ENCODE measurements at places on chromosomes 5 and 9.

GRCh38 chr5:98535901-98536300 lies 237.6 kb upstream of the RGMB start:
- no peak for DNase-seq

- no peak for DNase-seq
Observed at GRCh38 chr5:80656425-80656824, 1.6 kb upstream of the DHFR start.

GRCh38 chr5:127418974-127419682 lies 98.3 kb upstream of the PRRC1 start:
- DNase-seq = no peak

DNA sequence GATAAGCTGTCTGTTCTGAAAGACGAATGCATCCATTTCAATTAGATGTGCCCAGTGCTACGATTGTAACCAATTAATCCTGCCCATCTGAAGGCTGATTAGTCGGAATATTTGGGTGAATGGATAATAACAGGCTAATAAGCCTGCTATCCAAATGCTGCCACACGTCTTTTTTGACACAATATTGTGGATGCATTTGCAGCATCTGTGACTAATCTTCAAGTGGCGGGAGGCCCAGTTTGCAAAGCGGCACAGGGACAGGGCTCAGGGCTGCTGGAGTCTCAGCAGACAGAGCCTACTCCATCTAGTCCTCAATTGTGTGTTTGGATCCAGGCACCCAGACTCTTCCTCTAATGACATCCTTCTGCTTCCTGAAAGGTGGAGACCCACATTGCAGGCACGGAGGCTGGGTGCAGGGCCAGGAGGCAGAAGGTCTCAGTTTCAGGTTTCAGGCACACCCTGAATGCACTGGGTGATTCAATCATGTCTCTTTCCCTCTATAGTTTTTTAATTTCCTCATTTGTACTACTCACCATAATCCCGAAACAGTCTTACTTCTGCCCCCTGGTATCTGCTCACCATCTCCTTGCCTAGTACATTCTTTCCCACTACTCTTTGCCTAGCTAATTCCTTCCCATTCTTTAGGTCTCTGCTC lies 169.6 kb downstream of the ASTN2 start:
- DNase-seq = peak; percentile 89

- DNase-seq = peak; percentile 22
Observed at GRCh38 chr9:4548811-4549725, 58.8 kb downstream of the SLC1A1 start.

GRCh38 chr5:39202597-39203274 lies 16.6 kb downstream of the FYB1 start:
- DNase-seq = no peak

GRCh38 chr5:175738602-175739133 lies 80.8 kb downstream of the HRH2 start:
- no peak for DNase-seq

DNA sequence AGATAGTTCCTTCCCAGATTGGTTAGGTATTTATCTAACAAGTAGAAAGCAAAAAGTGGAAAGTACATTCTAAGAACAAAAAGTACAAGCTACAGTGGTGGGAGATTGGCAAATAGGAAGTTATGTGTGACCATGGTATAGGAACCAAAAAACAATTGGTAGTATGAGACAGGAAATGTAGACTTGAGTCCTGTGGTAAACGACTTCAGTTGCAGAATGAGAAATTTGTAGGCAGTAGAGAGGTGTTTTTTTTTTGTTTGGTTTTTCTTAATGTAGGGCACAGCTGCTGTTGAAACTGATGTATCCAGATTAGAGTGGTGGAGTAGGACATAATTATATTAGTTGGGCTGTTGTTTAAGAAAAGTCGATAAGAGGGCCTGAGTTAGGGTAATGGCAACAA lies 72.0 kb downstream of the CCNH start:
- no peak for DNase-seq

GRCh38 chr5:32511776-32512374 lies 67.3 kb upstream of the ZFR start:
- no peak for DNase-seq

DNA sequence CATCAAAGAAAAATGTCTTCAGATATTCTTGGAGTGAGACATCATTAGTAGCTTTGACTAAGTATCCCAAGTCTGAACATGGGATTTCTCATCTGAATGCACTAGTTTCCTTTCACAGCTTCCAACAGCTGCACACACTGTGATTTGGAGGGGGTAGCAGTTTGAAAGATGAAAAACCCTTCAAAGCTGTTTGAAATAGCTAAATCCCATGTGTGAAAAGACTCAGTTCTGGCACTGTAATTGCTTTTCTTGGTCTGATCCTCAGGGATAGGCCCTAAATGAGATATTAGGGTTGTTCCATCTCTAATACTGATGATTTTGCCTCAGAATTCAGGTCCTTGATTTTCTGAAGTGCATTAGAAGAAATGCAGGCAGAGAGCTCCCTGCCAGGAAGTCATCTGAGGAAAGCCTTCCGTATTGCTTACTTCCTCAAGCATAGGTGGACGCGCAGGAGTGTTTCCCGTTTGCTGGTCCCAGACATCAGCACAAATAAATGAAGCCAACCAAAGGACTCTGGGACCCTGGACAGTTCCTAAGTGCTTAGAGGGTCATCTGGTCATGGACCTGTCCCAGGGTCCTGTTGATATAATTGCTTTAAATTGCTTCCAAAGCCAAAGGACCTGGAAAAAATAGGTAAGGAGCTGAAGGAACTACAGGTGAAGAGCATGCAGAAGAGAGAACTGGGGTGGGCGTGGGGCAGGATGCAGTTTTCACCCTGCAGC lies 25.6 kb upstream of the FRMPD1 start:
- DNase-seq = no peak

DNA sequence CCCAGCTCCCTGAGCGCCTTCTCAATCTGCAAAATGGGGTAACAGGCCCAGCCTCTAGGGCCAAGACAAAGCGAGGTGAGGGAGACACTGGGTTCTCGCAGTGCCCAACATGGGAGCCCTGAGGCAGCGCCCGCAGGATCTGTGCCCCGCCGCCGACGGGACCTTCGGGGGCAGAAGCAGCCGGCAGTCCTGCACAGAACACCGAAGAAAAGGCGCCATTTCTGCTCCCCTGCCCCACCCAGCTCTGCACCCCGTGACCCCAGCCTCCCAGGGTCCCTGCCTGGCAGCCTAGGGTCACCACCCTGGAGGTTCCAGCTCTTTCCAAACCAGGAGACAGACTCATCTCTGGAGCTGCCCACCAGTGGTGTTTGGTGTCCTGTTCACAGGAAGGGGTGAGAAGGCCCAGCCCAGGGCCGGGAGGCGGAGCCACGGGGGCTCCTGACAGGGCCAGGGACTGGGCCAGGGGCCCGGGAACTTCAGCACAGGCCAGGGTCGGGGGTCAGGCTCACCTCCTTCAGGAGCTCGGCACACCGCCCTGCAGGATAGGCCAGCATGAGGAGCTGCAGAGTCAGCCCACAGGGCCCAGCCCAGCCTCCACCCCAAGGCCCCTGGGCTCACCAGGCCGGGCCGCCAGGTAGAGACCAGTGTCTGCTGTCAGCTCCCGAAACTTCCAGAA lies 3.3 kb downstream of the LCN8 start:
- no peak for DNase-seq

- DNase-seq = no peak
Observed at GRCh38 chr5:77306531-77306930, 96.1 kb downstream of the PDE8B start.

DNA sequence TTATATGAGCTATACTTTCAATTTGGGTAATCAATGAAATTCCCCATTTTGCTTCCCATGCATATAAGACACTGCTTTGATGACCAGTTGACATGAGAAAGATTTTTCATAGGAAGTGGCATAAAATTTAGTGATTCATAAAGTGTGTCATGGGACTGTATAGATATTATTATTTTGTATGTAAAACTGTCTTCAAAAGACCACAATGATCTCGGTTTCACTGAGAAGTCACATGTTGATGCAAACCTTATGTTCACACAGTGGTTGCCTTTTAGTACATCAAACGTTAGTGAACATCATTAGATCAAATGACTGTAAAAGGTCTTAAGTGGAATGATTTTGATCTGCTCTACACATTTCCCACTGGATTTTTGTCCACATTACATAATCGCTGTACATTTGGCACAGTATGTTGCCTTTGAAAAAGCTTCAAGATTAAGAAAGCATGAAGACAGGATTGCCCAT lies 349.2 kb upstream of the MEF2C start:
- DNase-seq = no peak

DNA sequence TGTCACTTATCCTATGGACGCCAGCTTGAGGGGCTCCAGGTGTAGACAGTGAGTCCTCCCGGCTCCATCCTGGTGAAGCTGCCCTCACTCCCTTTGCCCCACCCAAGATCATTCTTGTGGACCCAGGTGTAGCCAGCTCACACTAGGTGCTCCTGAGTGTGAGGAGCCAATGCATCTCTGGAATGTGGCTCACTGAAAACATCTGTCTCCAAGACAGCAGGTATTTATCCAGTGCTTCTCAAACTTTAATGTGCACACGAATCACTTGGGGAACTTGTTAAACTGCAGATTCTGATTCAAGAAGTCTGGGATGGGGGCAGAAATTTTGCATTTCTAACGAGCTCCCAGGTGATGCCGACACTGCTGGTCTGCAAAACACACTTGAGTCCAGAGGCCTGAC lies 13.5 kb upstream of the ENC1 start:
- DNase-seq = no peak

GRCh38 chr5:128228008-128228407 lies 144.4 kb downstream of the SLC12A2 start:
- DNase-seq = no peak

- DNase-seq = no peak
Observed at GRCh38 chr5:120304663-120305062, 159.4 kb upstream of the PRR16 start.

DNA sequence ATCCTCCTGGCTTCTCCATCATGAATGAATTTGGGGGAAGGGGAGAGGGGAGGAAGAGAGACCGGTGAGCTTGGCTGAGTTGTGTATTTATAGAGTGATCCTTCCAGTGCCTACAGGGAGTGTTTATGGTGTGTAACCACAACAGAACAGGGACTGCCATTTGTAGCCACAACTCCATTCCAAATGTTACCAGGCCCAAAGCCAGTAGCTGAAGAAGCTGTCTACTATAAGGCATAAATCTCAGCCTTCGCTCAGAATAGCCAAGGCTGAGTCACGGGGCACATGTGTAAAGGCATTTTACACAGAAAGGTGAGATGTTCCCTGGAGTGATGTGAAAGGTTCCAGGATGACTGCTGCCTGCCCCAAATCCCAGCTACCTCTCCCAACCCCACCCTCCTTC lies 2.5 kb downstream of the TMEM252 start:
- DNase-seq = no peak

DNA sequence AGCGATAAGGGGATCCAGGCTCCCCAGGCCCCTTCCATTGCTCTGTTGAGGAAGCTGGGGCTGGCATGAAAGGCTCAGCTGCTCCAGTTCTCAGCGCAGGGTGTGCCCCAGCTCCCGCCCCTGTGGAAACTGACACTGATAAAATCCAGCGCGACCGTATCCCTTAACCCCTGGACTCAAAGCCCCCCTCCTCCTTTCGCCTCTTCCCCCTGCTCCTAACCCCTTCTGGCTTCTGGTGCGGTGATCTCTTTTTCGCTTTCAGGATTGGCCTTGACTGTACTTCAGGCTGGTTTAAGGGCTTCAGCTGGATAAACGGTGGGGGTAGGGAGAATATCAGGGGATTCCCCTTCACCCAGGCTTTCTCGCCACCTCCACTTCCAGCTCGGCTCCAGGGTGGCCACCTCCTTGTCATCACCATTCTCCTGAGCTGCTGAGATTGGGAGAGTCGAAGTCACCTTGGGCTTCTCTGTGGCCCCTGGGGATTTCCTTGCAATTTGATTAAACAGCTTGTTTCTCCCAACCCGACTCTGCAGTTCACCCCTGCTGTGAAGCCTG lies 843 bp downstream of the BSPRY start:
- no peak for DNase-seq

GRCh38 chr9:128067645-128068385 lies at the start of gene SLC25A25:
TSS of gene SLC25A25 (plus strand) at chr9:128068232. CDS start at chr9:128068320, 88 bp downstream.
- peak; percentile 99 for DNase-seq

- no peak for DNase-seq
Observed at GRCh38 chr5:127068493-127069214, 4.6 kb downstream of the C5orf63 start.

DNA sequence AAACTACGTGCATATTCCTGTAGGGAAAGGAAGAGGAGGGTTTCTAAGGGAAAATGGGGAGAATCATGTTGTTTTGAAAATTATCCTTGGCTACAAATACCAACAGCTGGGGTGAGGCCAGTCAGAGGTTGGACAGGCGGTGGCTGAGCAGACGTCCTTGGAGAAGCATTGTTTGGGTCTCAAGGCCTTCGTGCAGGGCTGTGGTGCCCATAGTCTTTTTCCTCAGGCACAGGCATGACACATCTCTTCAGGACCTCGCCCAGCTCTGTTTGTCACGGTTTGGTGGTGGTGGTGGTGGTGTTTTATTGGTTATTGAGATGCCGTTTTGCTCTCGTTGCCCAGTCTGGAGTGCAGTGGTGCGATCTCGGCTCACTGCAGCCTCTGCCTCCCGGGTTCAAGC lies 27.8 kb upstream of the EGFL7 start:
- DNase-seq = no peak

DNA sequence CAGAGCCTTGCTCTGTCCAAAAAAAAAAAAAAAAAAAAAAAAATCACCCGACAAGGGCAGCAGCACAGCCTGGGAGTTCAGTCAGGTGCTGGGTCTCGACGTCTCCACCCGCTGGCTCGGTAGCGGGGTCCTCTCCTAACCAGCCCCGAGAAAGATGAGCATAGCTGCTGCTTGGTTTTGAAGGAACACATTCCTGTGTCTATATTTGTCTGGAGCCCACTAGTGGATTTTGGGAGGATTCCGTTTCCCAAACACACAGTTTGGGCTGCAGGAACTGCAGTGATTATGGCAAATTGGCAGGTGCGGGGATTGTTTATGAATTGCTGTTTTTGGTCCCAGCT lies 1.2 kb downstream of the OTULINL start:
- DNase-seq = peak; percentile 63

- DNase-seq = no peak
Observed at GRCh38 chr9:70580606-70581195, 166.2 kb upstream of the KLF9 start.

GRCh38 chr9:69834056-69834455 lies 13.4 kb downstream of the CFAP95 start:
- DNase-seq = no peak

- no peak for DNase-seq
Observed at GRCh38 chr9:79685577-79685976, 113.8 kb downstream of the TLE4 start.

DNA sequence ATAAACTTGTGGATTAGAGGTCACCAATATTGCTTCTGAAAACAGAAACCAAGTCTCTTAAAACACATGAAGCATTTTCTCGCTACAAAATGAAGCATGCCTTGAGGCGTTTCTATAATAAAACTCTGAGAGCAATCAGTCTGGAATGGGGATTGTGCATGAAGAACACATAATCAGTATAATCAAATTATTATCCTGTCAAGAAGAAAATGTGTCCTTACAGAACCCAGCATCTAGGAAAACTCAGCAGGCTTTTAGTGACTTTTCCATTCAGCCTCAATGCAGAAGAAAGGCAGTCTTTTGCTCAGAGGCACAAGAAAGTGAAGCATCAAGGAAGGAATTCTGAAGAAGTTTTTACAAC lies 121.9 kb downstream of the CDH18 start:
- DNase-seq = no peak
